Neural progenitor cell (in vitro differentiated cells): ENCODE measurements at places on chromosomes 16 and 17. TPM values are rescaled to one million over a fixed set of nuclear protein-coding genes. Genes with fewer than 3 reads are reported as not detected.

Gene KDM8
- 6.5 and 11.9 TPM in 2 replicates for total RNA-seq

DNA sequence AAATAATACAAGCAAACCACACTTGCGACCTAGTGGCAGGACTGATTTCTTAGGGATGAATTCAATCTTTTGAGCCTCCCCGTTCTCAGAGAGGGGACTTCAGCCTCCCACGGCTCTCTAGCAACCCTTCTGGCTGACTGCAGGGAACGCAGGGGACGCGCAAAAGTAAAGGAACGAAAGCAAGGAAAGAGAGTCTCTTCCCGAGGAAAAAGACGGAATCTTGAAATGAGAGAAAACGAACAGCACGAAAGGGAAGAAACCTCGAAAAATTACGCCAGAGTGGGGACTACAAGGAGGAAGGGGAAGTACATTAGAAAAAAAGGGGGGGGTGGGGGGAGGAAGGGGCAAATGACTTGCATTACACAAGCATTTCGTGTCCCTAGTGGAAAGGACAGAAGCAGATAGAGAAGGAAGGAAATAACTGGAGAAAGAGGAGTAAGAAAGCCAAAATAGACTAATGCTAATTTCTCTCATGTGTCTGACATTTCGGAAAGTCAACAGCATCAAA is 1.2 kb downstream of the GRB2 start:
- no peaks in the 10 kb centered on the region for H3K36me3 ChIP-seq
- peak overlapping the region; percentile 99 for H3K4me3 ChIP-seq
- DNase-seq, result peak; percentile 89

GRCh38 chr16:29644973-29645693 is 17.9 kb upstream of the SPN start:
- no peak overlapping the region for H3K27ac ChIP-seq
- H3K4me3 ChIP-seq, result no peak overlapping the region
- peaks cover 7% of the 10 kb centered on the region for H3K4me1 ChIP-seq
- DNase-seq, result no peak

Gene ENPP7
- total RNA-seq, result not detected in 2 replicates

DNA sequence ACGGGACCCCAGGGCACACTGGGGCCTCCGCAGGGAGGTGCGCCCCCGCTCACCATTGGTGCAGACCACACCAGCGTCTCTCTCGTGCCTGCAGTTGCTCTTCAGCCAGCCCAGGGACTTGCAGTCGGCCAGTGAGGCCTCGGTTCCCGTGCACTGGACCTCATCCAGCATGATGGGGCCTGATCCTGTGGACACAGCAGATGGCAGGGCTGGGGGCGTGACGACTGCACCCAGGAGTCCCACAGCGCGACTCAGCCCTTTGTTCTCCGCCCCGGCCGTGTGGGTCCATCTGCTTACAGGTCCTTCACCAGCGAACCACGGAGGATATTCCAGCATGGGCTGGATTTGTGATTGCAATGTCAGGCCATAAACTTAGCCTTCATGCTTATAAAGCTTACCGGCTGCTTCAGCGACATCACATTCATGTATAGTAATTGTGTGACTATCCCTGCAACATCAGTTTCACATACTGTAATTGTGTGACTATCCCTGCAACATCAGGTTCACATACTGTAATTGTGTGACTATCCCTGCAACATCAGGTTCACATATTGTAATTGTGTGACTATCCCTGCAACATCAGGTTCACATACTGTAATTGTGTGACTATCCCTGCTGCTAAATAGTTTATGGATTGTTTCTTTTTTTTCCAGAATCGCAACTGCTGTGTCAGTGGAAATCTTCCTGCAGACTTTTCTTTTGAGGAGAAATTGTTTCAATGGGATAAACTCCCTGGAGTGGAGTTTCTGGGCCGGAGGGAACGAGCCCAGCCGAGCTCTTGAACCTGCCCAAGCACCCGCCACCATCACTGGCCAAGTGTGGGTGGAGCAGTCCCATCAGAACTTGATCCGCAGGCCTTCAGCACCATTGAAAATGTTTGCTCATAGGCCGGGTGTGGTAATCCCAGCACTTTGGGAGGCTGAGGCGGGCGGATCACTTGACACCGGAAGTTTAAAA is 4.8 kb downstream of the LGALS3BP start:
- no peak for DNase-seq
- H3K27ac ChIP-seq, result no peak overlapping the region
- no peaks in the 10 kb centered on the region for H3K36me3 ChIP-seq
- H3K4me3 ChIP-seq, result no peak overlapping the region

DNA sequence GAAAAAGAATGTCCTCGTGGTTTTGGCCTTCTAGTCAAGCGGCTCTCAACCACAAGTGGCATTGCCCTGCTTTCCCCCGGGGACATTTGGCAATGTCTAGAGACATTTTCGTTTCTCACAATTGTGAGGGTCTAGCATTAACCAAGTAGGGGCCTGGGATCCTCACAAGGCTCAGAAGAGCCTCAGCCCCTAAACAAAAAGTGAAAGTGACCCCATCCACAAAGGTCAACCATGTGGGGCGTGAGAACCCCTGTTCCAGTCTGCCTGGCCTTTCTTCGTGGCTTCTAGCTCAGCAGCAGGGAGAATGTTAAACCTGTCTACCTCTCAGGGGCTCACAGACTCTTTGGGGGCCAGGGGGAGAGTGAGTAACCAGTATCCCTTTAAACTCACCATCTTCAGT is 4.8 kb upstream of the RPL38 start:
- no peak overlapping the region for H3K4me3 ChIP-seq
- peaks cover 54% of the 10 kb centered on the region for H3K27me3 ChIP-seq
- DNase-seq, result no peak
- no peaks in the 10 kb centered on the region for H3K36me3 ChIP-seq
- H3K4me1 ChIP-seq, result no peaks in the 10 kb centered on the region

DNA sequence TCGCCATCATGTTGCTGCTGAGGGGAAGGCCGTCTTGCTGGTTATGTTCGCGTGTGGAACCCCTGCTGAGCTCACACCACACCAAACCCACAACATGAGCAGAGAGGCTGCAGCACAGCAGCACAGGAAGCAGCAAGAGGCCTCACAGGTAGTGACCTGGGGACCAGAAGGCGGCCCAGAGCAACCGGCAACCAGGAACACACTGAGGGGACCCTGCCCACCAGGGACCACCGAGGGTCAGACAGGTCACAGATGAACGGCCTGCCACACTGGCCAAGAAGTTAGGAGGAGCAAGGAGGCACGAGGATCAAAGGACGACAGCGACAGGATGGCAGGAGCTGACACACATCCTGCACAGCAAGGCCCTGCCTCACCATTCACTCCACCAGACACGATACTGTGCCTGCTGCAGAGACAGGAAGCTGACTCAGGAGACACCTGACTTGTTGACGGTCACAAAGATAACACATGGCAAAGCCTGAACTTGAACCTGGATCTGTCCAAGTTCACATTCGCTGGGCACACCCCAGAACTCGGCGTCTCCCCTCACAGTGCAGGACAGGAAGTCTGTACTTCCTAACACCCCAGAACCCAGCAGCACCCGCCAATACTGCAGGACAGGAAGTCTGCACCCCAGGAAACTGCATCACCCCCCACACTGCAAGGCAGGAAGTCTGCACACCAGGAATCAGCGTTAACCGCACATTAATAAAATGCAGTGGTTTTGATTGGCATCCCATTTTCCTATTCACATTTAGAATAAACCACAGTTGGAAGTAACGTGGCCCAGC is 98.5 kb downstream of the ZNF778 start:
- H3K4me1 ChIP-seq, result peaks cover 8% of the 10 kb centered on the region
- no peak overlapping the region for H3K4me3 ChIP-seq
- no peaks in the 10 kb centered on the region for H3K36me3 ChIP-seq
- DNase-seq, result no peak

Gene TANC2
- total RNA-seq, result 6.0 and 8.3 TPM in 2 replicates

Gene PRSS27
- 1.8 and 5.1 TPM in 2 replicates for total RNA-seq

Gene QPRT
- total RNA-seq, result 49.6 and 112 TPM in 2 replicates
